Cardiac muscle cell (in vitro differentiated cells and primary cell): ENCODE measurements at places on chromosomes 1 and 21.

GRCh38 chr1:59431566-59432294 is 134.8 kb downstream of the FGGY start:
- H3K27me3 ChIP-seq: no peaks in the 10 kb centered on the region
- H3K4me1 ChIP-seq: peaks cover 45% of the 10 kb centered on the region
- no peaks in the 10 kb centered on the region for H3K36me3 ChIP-seq
- DNase-seq: no peak
- H3K27ac ChIP-seq: no peak overlapping the region

DNA sequence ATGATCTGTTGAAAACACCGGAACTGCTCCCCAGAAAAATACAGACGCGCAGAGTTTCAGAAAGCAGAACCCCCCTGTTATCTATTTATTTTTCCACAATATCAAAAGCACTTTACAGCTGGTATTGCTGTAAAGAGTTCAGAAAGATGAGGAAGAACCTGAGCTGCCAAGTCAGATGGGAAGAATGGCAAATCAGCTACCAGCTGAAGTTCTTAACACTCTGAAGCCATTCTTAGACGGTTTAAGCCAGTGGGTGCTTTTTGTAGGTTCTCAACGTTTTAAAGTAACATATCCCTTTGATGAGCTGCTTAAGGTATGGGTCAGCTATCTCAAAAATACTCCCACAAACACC is 714 bp upstream of the AKIRIN1 start:
- H3K4me3 ChIP-seq: peak overlapping the region; percentile 98
- H3K4me1 ChIP-seq: peaks cover 27% of the 10 kb centered on the region
- peak; percentile 48 for DNase-seq
- H3K36me3 ChIP-seq: no peaks in the 10 kb centered on the region
- H3K27me3 ChIP-seq: no peaks in the 10 kb centered on the region

DNA sequence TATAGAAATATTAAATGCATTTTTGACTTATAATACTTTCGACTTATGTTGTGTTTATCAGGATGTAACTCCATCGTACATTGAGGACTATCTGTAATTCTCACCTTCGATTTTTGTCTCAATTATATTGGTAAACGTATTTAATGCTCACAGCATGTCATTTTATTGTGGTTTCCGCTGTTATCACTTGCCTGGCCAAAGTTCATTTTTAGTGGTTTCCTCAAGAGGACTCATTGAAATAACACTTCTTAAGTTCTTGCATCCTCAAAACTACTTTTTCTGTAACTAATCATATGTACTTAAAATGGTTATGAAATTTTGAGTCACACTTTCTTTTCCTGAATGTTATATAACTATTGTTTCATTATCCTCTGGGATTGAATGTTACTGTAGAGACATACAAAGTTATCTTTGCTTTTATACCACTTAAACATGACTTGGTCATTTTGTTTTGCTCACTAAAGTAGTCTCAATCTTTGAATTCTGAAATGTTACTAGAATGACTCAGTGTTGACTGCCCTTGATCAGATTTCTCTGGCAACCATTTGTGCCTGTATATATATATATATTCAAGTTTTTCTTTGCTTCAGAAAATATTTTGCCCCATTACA is 289.6 kb upstream of the PROX1 start:
- DNase-seq: no peak
- no peaks in the 10 kb centered on the region for H3K27me3 ChIP-seq
- H3K36me3 ChIP-seq: no peaks in the 10 kb centered on the region
- no peaks in the 10 kb centered on the region for H3K4me1 ChIP-seq
- H3K27ac ChIP-seq: no peak overlapping the region

DNA sequence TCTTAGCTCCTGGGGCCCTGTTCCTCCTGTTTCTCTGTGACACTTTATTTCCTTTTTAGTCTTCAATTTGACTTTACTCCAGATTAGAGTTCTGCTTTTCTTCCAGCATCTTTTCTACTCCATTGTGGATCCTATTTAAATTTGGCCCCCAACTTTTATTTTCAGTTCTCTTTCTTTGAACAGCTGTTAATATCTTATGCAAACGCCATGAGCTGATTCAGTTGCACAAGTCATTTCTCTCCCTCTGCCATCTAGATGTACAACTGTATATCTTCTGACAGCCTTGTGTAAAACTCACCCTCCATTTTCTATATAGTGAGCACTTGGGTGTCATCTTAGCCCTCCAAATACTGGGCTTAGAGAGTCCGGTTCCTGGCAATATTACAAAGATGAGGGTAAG is 42.2 kb downstream of the SPATA17 start:
- DNase-seq: no peak
- H3K27ac ChIP-seq: no peak overlapping the region
- no peaks in the 10 kb centered on the region for H3K36me3 ChIP-seq
- H3K27me3 ChIP-seq: no peaks in the 10 kb centered on the region

DNA sequence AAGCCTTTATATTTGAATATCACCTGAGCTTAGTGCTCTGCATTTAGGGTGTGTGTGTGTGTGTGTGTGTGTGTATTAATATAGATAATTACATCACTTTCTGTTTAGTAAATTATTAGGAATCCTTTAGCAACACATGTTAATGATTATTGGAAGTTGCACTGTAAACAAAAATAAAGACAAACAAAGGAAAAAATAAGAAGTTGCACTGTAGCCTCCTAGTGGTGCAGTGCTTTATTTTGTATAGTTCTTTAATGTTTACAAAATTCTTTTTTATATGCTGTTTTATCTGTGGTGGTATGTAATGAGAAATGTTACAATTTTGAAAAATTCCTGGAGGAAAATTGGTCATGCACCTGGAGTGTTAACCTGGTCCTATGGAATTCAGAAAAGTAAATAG is 69.2 kb downstream of the UBE4B start:
- H3K4me3 ChIP-seq: no peak overlapping the region
- no peak for DNase-seq

DNA sequence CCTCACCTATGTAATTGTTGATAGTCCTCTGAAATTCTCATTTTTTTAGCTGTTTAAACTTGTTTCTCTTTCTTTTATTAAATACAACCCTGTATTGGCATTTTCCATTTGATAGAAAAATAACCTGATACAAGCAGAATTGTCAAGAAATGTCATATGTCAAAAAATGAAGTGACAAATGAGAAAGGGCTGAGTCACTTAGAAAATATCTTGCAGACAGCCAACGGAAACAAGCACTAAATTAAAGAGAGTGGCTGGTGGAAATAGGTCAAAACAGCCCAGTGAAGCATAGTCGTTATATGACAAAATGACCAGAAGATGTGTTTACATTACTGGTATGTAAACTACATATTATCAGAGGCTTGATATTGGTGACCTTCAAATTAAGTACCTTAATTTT is 484.4 kb downstream of the PLA2G4A start:
- no peaks in the 10 kb centered on the region for H3K36me3 ChIP-seq
- no peak overlapping the region for H3K27ac ChIP-seq

- no peak overlapping the region for H3K4me3 ChIP-seq
- H3K36me3 ChIP-seq: no peaks in the 10 kb centered on the region
- no peak overlapping the region for H3K27ac ChIP-seq
- H3K27me3 ChIP-seq: no peaks in the 10 kb centered on the region
- no peaks in the 10 kb centered on the region for H3K4me1 ChIP-seq
- DNase-seq: no peak
Observed at GRCh38 chr1:233421293-233421692, 93.8 kb downstream of the MAP3K21 start.

DNA sequence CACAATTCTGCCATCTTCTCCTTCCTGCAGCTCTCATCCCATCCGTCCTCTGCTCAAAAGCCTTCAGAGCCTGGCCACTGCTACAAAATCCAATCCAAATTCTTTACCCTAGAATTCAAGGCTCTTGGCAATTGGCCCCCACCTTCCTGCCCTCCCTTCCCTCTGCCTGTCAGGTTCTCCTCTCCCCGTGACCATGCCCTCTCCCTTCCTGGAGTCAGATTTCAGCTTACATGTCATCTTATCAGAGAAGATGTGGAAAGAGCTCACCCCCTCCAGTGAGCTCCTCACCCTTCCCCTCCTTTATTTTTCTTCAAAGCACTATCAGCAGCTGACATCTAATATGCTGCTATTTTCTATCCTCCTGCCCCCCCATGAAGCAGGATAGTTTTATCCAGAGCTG is 86.9 kb downstream of the GRIK3 start:
- no peak for DNase-seq
- peaks cover 8% of the 10 kb centered on the region for H3K4me1 ChIP-seq

DNA sequence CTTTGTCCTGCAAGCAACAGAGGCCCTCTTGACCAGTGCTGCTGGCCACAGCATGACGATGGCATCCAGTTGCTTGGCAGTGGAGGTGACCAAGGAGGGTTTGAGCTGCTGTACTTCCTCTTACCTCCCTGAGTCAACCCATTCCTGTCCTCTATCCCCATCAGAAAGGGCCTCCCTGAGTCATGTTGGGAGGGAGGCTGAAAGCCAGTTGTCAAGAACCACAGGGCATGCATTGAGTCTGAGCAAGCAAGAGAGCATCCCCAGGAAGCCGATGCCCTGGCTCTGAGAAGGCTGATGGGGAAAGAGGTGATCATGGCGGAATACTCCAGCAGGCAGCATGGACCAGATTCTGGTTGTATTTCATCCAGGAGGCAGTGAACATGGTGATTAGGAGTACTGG is 69.6 kb downstream of the LACTBL1 start:
- H3K4me3 ChIP-seq: no peak overlapping the region
- no peak overlapping the region for H3K27ac ChIP-seq
- H3K27me3 ChIP-seq: no peaks in the 10 kb centered on the region
- H3K36me3 ChIP-seq: peaks cover 2% of the 10 kb centered on the region

DNA sequence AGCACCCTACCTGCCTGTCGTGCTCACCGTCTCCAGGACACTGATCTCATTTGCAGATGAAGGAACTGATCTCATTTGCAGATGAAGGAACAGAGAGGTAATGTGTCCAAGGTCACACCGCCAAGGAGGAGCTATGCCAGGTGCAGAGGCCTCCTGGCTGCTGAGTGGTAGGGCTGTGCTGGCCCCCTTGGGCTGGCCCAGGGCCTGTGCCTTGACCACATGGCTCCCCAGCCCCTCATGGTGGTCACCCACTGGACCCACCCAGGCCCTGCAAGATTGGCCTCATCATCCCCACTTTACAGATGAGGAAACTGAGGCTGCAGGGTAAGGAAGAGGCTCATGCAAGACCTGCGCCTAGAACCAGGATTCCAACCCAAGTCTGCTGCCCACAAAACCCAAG is 628.3 kb downstream of the MATN1 start:
- no peaks in the 10 kb centered on the region for H3K36me3 ChIP-seq
- no peaks in the 10 kb centered on the region for H3K27me3 ChIP-seq
- no peak for DNase-seq
- no peak overlapping the region for H3K4me3 ChIP-seq
- H3K4me1 ChIP-seq: no peaks in the 10 kb centered on the region
- no peak overlapping the region for H3K27ac ChIP-seq

DNA sequence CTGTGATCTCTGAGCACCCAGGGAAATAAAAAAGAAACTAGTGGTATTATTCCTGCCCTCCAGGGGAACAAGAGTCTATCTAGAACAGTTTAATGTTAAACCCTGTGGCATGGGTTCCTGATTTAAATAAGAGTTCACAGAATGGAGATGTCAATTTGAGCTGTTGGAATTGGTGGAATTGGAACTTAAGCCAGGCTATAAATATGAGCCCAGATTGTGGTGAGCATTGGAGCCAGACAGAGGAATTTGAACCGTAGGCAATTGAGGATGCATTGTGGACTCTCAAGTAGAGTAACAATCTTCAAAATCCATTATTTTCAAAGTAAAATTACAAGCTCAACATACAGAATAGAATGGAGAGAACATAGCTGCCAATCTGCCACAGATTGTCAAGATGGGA is 98.2 kb downstream of the NEK7 start:
- no peaks in the 10 kb centered on the region for H3K36me3 ChIP-seq
- peak overlapping the region; percentile 5 for H3K27ac ChIP-seq
- H3K27me3 ChIP-seq: no peaks in the 10 kb centered on the region
- DNase-seq: no peak

GRCh38 chr1:168628807-168629206 is 52.4 kb downstream of the XCL1 start:
- DNase-seq: peak; percentile 60
- no peaks in the 10 kb centered on the region for H3K36me3 ChIP-seq
- H3K27me3 ChIP-seq: no peaks in the 10 kb centered on the region
- no peak overlapping the region for H3K4me3 ChIP-seq
- H3K27ac ChIP-seq: no peak overlapping the region

DNA sequence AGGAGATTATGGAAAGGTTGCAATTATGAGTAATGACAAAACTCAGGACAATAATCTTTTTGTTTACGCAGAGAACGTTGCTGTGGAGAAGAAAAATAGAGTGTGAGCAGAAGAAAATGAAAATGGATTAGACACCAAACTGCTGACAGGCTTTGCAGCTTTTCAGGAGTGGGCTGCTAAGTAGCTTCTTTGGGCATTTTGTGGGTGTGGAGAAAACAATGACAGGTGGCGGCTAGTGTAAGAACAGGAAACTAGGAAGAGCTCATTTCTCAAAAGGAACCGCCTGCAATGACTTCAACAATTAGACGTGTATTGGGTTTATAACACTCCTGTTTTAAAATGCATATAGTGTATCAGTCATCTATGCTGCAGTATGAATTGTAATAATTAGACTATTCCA is 18.3 kb upstream of the PALMD start:
- H3K27me3 ChIP-seq: no peaks in the 10 kb centered on the region
- no peak for DNase-seq
- no peak overlapping the region for H3K27ac ChIP-seq
- H3K4me3 ChIP-seq: no peak overlapping the region
- no peaks in the 10 kb centered on the region for H3K36me3 ChIP-seq
- peaks cover 4% of the 10 kb centered on the region for H3K4me1 ChIP-seq

- H3K36me3 ChIP-seq: no peaks in the 10 kb centered on the region
- DNase-seq: no peak
- no peak overlapping the region for H3K4me3 ChIP-seq
- no peaks in the 10 kb centered on the region for H3K27me3 ChIP-seq
- no peaks in the 10 kb centered on the region for H3K4me1 ChIP-seq
Observed at GRCh38 chr1:84387480-84388163, 10.7 kb upstream of the DNASE2B start.

- no peak overlapping the region for H3K27ac ChIP-seq
- peak overlapping the region; percentile 36 for H3K4me3 ChIP-seq
- no peaks in the 10 kb centered on the region for H3K36me3 ChIP-seq
Observed at GRCh38 chr1:212699104-212699624, 476 bp downstream of the BATF3 start.

- H3K4me3 ChIP-seq: no peak overlapping the region
- DNase-seq: no peak
- no peaks in the 10 kb centered on the region for H3K27me3 ChIP-seq
- H3K36me3 ChIP-seq: no peaks in the 10 kb centered on the region
- no peak overlapping the region for H3K27ac ChIP-seq
Observed at GRCh38 chr1:183365676-183366075, 52.5 kb downstream of the NMNAT2 start.

GRCh38 chr1:53948291-53948690 is 2.1 kb downstream of the LRRC42 start:
- peak overlapping the region; percentile 16 for H3K27ac ChIP-seq
- peaks cover 13% of the 10 kb centered on the region for H3K36me3 ChIP-seq
- H3K4me1 ChIP-seq: peaks cover 13% of the 10 kb centered on the region
- no peak for DNase-seq
- no peak overlapping the region for H3K4me3 ChIP-seq
